ENCODE measurements at places on chromosomes 1 and 21. TPM values are rescaled to one million over a fixed set of nuclear protein-coding genes. Genes with fewer than 3 reads are reported as not detected.

DNA sequence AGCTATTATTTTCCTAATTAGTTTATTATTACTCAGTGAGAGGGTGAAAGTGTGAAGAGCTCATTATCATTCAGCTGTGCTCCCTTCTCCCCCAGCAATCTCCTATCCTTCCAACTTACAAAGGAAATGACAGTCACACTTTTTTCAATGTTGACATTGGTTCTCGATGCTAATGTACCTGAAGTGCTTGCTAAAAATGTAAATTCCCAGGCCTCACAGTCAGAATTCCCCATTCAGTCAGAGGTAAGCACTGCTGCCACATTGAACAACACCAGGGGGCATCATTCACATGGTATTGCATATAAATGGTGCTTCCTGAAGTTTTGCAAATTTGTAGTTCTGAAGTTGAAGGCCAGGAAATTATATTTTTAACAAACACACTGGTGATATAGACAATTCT is 132.7 kb upstream of the FOXD3 start:
- no peak for DNase-seq

DNA sequence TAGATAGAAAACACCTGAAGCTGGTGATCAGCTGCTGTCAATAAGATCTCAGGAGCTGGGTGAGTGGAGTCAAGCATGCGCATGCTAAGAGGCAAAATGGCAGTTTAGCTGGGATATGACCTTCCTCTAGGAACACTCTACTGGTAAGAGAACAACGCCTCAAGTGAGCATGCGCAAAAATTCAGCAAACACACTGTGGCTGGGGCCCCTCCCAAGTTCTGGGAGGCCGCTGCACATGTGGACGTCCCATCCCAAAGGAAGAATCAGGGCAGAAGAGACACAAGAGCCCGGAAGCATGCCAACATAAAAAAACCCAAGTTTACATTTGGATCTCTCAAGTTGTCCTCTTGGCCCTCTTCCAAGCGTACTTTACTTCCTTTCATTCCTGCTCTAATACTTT is 126.3 kb upstream of the F3 start:
- no peak for DNase-seq

GRCh38 chr1:29626726-29627125 is 390.4 kb downstream of the PTPRU start:
- DNase-seq, result no peak

- DNase-seq, result no peak
Measured at GRCh38 chr1:217333939-217334338, 297.0 kb downstream of the GPATCH2 start.

DNA sequence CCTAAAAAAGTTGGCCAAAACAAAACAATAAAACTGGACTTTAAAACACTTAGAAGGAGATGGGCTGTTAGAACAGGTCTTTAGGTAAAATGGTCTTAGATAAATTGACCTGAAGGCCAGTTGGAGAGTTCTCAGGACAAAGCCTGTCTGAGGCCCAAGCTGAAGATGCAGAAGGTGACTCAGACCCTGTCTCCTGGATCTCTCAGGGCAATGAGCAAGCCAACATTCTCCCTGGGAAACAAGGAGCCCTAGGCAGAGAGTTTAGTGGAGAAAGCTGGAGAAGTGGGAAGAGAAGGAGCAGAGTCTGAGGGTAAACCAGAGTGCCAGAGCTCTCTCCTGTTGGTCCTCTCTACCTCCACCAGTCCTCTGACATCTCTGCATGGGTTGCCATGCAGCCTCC is 70.1 kb downstream of the FCRL5 start:
- no peak for DNase-seq

DNA sequence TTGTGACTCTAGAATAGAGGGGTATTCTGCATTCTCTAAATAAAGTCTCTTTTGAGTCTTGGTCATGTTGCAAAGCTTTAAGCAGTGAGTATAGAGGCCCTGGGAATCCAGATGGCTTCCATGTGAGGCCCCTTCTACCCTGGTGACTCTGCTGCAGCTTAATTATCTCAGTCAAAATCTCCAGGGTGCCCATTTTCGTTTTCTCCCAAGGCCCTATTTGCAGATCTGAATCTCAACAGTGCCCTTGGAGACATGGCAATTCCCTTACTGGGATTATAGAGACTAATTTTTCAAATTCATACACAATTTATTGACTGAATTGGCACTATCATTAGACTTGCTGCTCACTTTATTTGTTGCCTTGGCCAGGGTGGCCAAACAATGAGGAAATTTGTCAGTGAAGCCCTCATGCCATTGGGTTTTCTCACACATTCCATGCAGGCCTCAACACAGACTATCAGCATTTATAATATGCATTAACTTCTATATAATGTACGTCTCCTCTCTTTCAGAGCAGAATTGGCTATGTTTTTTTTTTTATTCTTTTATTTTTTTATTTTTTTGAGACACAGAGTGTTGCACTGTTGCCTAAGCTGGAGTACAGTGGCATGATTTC is 35.1 kb downstream of the PROX1 start:
- DNase-seq, result no peak

GRCh38 chr1:74502432-74502831 is 10.0 kb downstream of the LRRC53 start:
- no peak for DNase-seq

DNA sequence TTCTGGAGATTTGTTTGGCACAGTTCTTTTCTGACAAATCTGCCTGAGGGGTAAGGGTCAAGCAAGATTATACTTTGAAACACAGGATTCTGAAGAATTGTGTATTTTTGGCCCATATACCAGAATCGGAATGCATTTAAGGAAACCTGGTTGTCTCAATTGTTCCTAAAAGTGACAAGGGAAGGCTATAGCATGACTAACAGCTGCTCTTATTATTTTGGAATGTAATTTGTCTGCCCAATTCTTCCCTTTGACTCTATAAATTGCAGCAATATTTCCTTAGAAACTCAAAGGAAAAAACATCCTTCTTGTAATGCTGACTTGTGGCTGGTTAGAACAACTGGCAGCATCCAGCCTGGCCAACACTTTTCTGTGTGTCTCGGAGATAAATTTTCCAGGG is 15.8 kb upstream of the VCAM1 start:
- no peak for DNase-seq

- no peak for DNase-seq
Measured at GRCh38 chr1:179095377-179095776, 13.5 kb downstream of the TOR3A start.

Gene ARHGEF16
- 13.5 TPM for polyA plus RNA-seq

Gene IBA57
- 5.8 TPM for polyA plus RNA-seq

Gene FALEC
- not detected for polyA plus RNA-seq

Gene MROH9
- polyA plus RNA-seq, result not detected

Gene CHI3L1
- 47.9 TPM for polyA plus RNA-seq

Gene TNFRSF4
- 1.2 TPM for polyA plus RNA-seq

Gene KCNQ4
- polyA plus RNA-seq, result 1.8 TPM

Measured in brain (organoid and tissue), 16 donors.